ENCODE measurements at places on chromosomes 1 and 21.

DNA sequence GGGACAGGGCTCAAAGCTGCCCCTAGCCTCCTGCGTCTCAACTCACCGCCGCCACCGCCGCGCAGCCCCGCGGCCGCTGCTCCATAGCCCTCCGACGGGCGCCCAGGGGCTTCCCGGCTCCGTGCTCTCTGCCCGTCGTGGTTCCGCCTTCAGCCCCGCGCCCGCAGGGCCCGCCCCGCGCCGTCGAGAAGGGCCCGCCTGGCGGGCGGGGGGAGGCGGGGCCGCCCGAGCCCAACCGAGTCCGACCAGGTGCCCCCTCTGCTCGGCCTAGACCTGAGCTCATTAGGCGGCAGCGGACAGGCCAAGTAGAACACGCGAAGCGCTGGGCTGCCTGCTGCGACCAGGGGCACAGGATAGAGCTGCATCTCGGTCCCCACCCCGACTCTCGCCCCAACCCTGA lies at the start of gene TNFRSF25:
TSS of gene TNFRSF25 (minus strand) at position 151 of the 400 bp plus-strand sequence. CDS start at position 85, 66 bp downstream.
- DNase-seq, result no peak

DNA sequence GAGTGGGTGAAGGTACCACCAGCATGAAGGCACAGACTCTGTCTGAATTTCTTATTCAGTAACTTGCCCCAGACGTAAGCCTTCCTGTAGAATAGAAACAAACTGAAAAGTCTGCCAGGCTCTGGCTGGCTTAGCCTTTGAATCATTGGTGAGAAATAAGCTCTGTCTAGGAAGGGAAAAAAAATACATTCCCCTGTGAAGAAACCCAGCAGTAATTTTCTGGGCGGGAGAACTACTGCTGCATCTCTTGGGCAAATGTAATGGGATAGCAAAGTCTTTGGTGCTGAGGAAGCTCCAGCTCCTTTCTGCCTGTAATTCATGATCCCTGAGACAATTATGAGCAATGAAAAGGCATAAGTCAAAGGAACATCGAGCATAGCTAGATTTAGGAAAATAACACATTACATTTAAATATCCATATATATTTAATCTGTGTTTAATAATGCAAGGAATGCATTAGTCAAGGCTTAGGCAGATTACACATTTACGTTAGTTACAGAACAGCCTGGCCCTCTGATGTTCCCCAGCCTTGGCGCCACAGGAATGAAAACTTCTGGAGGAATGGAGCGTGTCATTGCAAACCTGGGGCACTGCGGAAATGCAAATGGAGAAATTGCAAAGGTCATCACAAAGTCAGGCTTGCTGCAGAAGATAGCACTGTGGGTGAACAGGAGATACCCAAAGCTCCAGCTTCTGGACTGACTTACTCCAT lies 216.3 kb upstream of the CAMK1G start:
- no peak for DNase-seq

- peak; percentile 55 for DNase-seq
These were observed 2.2 kb downstream of the PAQR6 start for GRCh38 chr1:156245451-156246232.

GRCh38 chr1:18830596-18830995 lies 28.9 kb downstream of the TAS1R2 start:
- DNase-seq, result no peak

DNA sequence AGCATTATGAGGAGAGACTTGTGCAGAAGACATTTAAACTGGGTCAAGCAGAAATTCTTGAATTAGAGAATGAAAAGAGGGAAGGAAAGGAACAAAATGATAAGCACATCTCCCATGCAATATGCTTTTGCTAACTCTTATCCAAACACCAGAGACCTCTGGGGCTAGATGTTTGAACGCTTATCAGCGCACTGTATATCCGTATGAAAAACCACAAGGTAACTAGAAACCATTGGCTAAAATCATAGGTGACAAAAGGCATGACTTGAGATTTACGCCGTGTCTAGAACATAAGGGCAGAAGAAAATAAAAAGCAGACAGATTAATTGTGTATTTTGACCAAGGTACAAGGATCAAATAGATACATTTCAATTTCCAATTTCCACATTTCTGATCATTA lies 38.0 kb upstream of the TIAM1 start:
- no peak for DNase-seq

- no peak for DNase-seq
These were observed 260.6 kb upstream of the ESRRG start for GRCh38 chr1:216983823-216984222.

DNA sequence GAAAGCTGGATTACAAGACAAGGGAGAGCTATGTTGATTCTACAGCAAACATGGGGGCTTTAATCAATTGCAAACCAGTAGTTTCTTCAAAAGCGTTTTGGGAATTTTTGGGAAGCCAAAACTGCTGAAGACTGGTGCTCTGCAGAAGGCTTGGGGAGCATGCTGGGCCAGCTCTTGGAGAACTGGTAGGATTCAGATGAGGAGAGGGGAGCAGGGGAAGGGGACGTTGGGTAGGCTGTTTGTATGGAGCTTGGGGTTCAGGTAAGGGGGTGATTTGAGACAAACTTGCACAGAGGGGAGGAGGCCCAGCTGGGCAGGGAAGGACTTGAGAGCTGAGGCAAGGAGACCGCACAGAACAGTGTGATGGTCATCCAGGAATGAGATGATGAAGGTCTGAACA lies 2.6 kb upstream of the MYOG start:
- no peak for DNase-seq

DNA sequence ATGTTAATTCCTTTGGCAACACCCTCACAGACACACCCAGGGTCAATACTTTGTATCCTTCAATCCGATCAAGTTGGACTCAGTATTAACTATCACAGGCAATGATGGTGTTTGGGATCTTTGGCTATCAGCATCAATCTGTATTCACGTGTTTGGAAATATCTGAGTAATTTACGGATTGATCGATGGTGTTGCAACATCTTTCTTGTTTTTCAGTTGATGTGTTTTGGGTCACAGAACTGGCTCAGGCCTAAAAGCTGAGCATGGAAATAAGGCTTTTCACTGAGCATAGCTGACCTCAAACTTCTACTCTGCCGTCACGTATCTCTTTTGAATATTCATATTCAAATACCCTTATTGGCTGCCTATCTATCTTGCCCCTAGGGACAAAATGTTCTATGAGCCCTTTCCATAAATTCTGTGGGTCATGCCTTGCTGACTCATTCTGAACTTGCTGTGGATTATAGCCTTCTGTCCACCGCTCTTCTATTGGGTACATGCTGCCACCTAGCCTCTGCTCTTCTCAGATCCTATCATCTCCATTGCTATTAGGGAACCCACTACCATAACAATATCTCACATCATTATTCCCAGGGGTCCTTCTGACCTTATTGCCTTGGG lies 156.0 kb downstream of the PDE4B start:
- DNase-seq, result no peak

GRCh38 chr1:32606565-32607371 lies 43.6 kb downstream of the ZBTB8OS start:
- DNase-seq, result no peak

DNA sequence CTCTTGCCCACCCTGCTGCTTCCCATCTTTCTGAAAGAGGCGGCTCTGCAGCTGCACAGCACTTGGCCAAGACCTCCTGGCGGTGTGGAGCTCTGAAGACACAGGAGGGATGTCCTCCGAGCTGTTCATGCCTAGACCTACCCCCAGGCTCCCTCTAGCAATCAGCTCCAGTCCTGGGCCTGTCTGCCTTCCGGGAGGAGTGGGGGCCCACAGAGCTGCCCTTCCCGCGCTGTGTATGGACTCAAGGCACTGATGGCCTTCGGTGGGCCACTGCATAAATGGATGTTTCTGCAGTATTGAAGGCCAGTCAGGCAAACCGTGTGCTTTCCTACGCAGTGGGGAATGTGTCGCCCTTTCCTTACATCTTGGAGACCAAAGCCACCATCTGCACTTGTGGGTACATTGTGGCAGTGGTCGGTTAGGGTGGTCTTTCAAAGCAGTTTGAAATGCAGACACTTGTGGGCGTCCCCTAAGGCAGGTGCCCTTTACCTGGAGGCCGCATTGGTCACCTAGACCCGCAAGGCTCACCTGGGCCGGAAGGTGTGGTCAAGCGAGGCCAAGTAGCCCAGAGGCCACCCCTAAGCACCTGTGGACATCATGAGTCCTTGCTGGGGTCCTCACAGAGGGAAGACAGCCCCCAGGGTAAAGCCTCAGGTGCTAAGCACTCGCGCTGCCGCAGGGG lies 912 bp upstream of the PKNOX1 start:
- no peak for DNase-seq

- peak; percentile 21 for DNase-seq
These were observed 985 bp downstream of the SYT6 start for GRCh38 chr1:114152508-114153260.

DNA sequence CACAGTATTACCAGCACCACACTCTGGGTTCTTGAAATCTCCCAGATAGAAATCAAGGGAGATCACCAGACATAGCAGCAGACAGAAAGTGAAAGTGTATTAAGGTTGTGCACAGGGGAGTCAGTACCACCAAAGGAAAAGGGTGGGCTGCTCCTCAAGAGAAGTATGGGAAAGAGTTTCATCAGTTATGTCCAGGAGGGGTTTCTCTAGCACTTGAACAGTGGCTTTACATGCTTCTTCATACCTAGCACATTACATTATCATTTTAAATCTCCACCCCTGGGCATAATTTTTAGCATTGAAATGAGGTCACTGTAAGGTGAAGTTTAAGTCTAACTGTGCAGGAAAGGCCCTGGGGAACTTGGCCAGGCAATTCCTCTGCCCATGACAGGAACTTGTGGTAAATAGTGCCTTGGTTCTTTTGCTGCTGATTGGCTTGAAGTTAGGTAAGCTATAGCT lies 601.0 kb downstream of the NUF2 start:
- DNase-seq, result no peak

DNA sequence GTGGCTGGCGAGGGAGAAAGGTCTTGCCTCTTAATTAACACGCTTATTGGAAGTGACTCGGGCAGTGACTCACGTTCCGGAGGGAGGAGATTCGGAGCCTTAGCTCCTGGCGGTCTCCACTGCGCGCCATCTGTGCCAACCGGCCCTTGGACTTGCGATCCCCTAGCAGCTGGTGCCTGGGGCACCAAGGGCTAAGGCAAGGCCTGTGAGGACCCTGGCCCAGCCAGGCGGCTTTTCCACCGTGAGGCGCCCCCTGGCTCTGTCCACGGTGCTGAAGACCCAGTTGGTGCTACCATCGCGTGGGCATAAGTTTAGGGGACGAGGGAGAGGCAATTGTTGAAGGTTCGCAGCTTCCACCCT lies 1.3 kb upstream of the SYT6 start:
- DNase-seq, result no peak

All from NCI-H1092 treated with DMSO at 0.1 percent for 48 hours (cell line).